ENCODE measurements at places on chromosomes 3 and 15. TPM values are rescaled to one million over a fixed set of nuclear protein-coding genes. Genes with fewer than 3 reads are reported as not detected.

CIDEC gene
- 79.3 TPM for total RNA-seq

GBE1 gene
- 24.9 TPM for total RNA-seq

COL7A1 gene
- total RNA-seq = 170 TPM

INSYN1 gene
- 2.7 TPM for total RNA-seq

FGF12 gene
- 0.62 TPM for total RNA-seq

FEZF2 gene
- not detected for total RNA-seq

CCR9 gene
- total RNA-seq = not detected

FSIP1 gene
- 0.95 TPM for total RNA-seq

ALS2CL gene
- total RNA-seq = 7.5 TPM

PDZRN3 gene
- not detected for total RNA-seq

REC114 gene
- not detected for total RNA-seq

SPSB4 gene
- total RNA-seq = 0.25 TPM

CHRM5 gene
- total RNA-seq = not detected

ADCY5 gene
- 0.45 TPM for total RNA-seq

CRYBG3 gene
- total RNA-seq = 7.3 TPM

CDV3 gene
- 144 TPM for total RNA-seq

CLDN16 gene
- 0.09 TPM for total RNA-seq

All from A549 treated with dexamethasone at 1 μM for 4 hours (cell line).